ENCODE measurements at places on chromosomes 3 and 15. TPM values are rescaled to one million over a fixed set of nuclear protein-coding genes. Genes with fewer than 3 reads are reported as not detected.

DNA sequence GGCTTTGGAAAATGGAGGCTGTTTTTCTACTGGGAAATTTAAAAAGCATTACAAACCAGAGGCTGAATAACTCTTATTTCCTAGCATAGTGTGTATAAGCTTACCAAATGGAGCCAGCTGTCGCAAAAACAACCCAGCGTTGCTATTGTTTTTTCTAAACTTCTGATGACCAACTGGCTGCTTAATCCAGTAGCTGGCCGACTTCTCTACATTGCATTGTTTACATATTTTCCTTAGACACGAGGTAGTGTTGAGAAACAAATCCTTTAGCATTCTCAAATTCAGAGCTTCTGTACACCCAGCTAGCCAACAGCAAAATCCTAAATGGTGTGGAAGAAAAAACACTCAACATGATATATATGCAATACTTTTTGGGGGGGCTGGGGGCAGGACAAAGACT is 161.0 kb upstream of the ADAMTS9 start:
- H3K36me3 ChIP-seq, result no peaks in the 10 kb centered on the region
- H3K27ac ChIP-seq, result no peak overlapping the region
- no peaks in the 10 kb centered on the region for H3K27me3 ChIP-seq
- no peak overlapping the region for H3K4me3 ChIP-seq
- DNase-seq, result no peak

DNA sequence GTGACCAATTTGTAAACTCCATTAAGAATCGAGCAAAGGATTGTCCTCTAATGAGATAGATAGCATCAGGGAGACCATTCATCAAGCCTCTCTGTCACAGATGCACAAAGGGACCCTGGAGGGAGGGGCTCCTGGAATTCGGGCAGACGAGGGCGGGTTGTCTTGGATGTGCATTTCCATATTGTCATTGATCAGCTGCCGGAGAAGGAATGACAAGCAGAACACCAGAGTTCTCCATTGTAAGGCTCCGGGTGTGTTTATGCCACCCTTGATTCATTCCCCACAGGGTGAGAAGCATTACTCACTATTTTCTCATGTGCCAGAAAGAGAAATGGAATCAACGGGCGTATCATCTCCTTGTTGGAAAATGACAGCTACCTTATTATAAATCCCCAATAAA is 167.5 kb downstream of the EBLN2 start:
- no peak overlapping the region for H3K27ac ChIP-seq
- H3K36me3 ChIP-seq, result no peaks in the 10 kb centered on the region
- no peaks in the 10 kb centered on the region for H3K4me1 ChIP-seq
- H3K4me3 ChIP-seq, result no peak overlapping the region
- DNase-seq, result no peak

DNA sequence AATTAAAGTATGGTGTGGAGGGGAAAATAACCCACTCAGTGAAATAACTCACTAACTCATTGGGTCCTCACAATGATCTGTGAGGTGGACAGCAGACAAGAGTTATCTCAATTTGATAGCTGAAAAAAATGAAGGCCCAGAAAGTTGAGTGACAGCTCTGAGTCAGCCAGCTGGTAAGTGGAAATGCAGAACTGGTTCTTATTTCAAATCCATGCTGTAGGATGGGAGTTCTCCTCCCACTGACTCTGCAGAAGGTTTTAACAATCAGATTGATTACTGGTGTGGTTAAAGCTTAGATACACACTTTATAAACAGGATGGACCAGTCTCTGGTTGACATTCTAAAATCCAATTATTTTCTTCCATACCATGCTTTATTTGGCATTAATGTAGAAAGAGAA is 87.0 kb upstream of the LMOD3 start:
- H3K4me1 ChIP-seq, result no peaks in the 10 kb centered on the region
- no peaks in the 10 kb centered on the region for H3K27me3 ChIP-seq
- H3K36me3 ChIP-seq, result no peaks in the 10 kb centered on the region
- DNase-seq, result no peak
- H3K27ac ChIP-seq, result no peak overlapping the region

GRCh38 chr3:129526121-129526900 is 2.1 kb upstream of the RHO start:
- no peak overlapping the region for H3K27ac ChIP-seq
- H3K4me1 ChIP-seq, result no peaks in the 10 kb centered on the region
- no peaks in the 10 kb centered on the region for H3K27me3 ChIP-seq

The CD86 gene
- 1.2 TPM for total RNA-seq

All from prostate gland (tissue), 2 donors.